Stimulated activated effector memory CD8-positive, alpha-beta T cell treated with anti-CD3 and anti-CD28 coated beads, Interleukin-12 subunit alpha, Interleukin-12 subunit beta, amount 100 ng/mL, for 72 hours (primary cell): ENCODE measurements at places on chromosomes 12 and 14.

DNA sequence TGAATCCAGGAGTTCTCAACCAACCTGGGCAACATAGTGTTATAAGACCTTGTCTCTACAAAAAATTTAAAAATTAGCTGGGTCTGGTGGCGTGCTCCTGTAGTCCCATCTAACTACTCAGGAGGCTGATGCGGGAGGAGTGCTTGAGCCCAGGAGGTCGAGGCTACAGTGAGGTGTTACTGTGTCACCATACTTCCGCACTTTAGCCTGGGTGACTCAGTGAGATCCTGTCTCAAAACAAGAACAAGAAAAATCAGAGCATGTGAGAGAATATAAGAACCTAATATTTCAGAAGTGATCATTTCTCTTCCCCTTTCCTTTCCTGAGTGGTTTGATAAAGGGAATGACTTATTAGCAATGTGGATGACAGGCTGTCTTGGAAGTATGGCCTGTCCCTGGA, 9.5 kb downstream of the TRAF3 start:
- no peak for DNase-seq

DNA sequence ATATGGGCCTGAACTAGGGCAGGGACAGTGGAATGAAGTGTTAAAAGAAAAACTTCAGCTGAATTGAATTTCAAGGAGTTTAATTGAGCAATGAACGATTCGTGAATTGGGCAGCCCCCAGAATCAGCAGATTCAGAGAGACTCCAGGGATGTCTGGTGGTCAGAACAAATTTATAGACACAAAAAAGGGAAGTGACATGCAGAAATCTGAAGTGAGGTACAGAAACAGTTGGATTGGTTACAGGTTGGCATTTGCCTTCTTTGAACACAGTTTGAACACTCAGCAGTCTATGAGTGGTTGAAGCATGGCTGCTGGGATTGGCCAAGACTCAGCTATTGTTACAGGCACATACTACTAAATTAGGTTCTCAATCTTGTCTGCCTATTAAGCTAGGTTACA, 9.7 kb upstream of the TBPL2 start:
- DNase-seq, result no peak

DNA sequence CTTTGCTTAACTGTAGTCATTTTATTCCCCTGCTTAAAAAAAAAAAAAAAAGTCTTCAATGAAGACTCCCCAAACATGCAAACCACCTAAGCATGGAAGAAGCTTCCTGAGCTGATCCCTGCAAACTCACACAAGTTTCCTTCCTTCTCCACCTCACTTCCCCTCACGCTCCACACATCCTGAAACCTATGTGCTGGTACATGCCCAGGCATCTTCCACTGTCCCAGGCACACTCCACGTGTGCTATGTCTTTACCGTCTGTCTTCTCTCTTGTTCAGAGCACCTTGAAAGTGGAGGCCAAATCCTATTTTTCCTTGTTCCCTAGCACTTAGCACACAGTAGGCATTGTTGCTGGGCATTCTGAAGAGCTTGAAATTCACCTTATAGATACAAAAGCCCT, 13.4 kb downstream of the LRIG3 start:
- no peak for DNase-seq

- no peak for DNase-seq
Measured at GRCh38 chr12:111330800-111331752, 37.8 kb downstream of the PHETA1 start.

- DNase-seq, result no peak
Measured at GRCh38 chr12:121334513-121335343, 17.5 kb downstream of the ANAPC5 start.

DNA sequence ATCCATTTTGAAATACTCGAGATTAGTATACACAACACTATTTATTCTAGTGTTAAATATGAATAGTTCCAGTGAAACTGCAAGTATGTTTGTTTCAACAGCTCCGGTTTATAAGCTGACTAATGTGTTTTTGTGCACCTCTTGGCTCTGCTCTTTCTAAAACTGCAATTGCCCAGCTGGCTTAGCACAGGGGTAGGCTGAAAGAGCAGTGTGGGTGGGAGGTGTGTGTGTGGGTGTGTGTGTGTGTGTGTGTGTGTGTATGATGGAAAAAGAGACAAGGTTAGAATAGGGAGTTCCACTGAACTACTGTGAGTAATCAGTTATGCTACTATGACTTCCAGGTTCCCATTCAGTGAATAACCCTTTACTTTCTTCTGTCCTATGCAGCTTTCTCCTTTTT, 37.8 kb upstream of the DDHD1 start:
- DNase-seq, result peak; percentile 28

GRCh38 chr14:71206766-71207371, 299.6 kb downstream of the PCNX1 start:
- DNase-seq, result no peak

DNA sequence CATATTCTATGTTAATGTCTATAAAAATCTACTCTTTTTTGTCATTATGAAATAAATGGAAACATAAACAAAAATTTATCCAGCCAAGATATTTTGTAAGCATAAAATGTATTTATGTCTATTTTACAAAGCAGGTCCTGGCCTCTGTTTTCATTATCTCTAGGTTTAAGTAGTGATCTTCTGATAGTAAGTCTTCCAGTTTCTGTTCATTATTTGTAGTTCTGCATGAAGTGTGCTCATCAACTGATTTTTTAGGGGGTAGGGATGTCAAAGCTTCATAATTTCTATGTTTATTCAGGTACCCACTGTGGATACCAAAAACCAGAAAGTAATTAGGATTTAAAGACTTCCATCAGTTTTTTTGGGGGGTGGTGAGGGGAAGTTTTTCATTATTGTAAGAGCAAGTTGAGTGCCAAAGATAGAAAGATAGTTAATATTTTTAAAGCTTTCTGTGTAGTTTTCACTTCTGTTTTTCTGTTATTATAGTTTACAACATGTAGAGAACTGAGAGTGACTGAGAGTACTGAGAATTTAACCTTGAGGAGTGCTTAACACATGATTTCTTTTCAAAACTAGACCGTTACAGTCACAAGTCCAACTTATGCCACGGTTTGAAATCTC, 30.6 kb upstream of the LMO3 start:
- DNase-seq, result no peak

DNA sequence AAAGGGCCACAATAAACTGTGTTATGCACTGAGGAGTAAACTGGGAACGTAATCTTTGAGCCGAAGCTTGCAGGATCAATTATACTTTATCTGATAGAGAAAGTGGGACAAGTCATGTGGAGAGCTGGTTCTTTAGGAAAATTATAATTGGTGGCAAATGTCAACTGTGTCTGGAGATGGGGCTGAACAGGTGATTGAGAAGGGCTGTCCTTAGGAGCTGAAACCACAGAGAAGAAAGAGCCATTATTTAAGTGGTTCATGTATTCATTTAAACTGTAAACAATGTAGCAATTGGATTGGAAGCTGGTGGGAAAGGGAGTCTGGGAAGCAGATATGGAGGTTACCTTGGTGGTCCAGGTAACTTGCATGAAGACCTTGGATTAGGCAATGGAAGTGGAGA, 193.1 kb downstream of the NPAS3 start:
- DNase-seq, result no peak

DNA sequence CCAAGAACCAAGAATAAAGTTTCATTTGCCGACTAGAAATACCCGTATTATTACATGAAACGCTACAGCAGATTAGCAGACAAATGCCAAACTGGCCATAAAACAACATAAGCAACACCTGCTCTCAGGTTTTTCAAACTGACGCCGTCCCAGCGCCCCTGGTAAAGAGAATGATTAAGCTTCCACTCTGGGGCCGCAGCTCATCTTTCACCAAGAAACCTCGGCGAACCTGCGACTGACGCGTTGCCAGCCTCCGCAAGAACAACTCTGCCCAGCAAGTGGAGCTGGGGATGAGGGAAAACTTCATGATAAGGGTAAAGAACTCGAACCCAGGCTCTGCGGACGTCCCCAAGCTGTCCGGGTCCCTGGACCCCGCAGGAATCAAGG, 530 bp downstream of the ARL1 start:
- no peak for DNase-seq

GRCh38 chr12:47131011-47131410, 51.3 kb upstream of the AMIGO2 start:
- DNase-seq, result no peak

DNA sequence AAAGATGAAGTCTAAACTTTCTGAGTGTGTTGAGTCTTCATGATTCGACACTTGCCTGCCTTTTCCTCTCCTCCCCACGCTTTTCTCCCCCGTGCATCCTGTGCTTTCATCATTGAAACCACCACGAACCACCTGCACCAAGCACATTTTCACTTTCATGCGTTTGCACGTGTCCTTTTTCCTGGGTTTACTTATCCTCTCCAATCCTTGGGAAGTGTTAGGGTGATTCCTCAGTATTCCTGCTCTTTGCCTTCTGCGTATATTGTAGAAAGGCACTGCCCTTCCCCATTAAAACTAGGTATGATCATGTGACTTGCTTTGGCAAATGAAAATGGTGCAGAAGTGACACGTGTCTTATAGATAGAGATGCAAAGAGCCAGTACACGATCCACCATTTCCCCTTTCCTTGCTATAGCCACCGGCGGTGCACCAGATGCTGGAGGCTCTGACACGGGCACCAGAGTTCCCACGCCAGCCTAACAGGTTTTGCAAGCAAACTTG, 106.6 kb downstream of the BRMS1L start:
- DNase-seq, result no peak

- peak; percentile 85 for DNase-seq
Measured at GRCh38 chr14:92951912-92952471, 29.0 kb downstream of the CHGA start.

GRCh38 chr14:36538051-36538450, 18.0 kb upstream of the NKX2-1 start:
- no peak for DNase-seq

- no peak for DNase-seq
Measured at GRCh38 chr12:29008786-29009185, 140.3 kb upstream of the FAR2 start.

- no peak for DNase-seq
Measured at GRCh38 chr12:100528471-100529127, 44.9 kb upstream of the GAS2L3 start.

DNA sequence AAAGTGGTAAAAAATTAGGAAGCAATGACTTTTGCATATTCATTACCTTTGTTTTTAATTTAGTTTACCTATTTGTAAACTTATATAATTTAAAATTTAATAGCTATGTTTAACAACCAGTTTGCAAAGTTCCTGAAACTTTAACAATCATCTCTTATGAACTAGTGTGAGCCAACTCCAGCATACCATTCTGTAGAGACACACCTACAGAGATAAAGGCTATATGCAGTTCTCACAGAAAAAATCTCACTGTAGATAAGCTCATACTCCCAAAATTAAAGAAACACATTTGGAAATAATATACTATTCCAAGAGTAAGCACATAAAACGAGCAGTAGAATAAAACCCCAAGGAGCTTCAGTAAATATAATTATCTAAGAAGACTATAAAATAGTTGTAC, 77.5 kb downstream of the CDK17 start:
- DNase-seq, result no peak

DNA sequence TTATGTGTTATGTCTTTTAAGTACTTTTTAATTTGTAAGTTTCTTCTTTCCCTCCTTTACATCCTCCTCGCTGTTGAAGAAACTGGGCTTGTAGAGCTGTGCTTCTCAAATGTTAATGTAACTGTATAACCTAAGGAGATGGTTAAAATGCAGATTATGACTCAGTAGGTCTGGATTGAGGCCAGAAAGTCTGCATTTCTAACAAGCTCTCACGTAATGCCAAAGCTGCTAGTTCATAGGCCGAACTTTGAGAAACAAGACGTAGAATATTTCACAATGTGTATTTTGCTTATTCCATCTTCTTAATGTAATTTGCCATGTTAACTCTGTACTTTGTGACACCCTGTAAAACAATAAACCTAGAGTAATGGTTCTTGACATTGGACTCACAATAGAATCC, 193.3 kb upstream of the SYT1 start:
- DNase-seq, result no peak

GRCh38 chr12:121145221-121145620, 12.5 kb downstream of the P2RX7 start:
- no peak for DNase-seq
